ENCODE measurements at places on chromosomes 7 and 10.

DNA sequence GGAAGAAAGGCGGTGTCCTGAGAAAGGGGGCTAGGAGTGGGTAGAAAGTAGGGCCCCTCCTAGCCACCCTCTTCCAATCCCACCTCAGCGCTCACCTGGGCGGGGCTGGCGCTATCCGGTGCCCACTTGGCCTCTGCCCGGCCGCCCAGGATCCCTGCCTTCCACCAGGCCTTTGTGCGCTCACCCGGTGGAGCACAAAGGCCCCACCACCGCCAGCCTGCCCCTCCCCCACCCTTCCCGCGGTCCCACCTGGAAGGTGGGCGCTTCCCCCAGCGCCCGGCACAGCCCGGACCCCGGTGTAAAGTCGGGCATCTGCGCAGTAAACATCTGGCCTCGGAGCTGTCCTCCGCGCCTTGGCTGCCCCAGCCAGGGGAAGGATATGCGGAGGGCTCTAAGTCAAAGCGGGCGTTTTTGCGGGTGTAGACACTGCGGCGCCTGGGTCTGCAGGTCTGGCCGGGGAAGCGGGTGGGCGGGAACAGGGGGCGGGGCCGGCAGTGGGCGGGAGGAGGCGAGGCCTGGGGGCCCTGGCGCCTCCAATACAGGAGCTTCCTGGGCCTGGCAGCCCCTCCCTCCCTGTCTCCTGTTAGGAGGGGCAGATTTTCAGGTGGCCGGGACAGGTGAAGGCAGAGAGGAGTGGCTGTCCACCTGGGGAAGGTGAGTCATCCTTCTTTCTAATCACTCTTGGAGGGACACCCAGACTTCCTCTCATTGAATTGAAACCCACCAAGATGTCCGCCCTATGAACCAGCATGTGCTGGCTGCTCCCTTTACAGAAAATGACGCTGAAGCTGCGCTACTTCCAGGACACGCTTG lies 49.3 kb downstream of the PNLIPRP2 start:
- no peak for DNase-seq

- no peak for DNase-seq
Measured at GRCh38 chr10:117360016-117360415, 15.2 kb downstream of the PDZD8 start.

- DNase-seq: no peak
Measured at GRCh38 chr10:110852255-110852896, 19.4 kb upstream of the PDCD4 start.

DNA sequence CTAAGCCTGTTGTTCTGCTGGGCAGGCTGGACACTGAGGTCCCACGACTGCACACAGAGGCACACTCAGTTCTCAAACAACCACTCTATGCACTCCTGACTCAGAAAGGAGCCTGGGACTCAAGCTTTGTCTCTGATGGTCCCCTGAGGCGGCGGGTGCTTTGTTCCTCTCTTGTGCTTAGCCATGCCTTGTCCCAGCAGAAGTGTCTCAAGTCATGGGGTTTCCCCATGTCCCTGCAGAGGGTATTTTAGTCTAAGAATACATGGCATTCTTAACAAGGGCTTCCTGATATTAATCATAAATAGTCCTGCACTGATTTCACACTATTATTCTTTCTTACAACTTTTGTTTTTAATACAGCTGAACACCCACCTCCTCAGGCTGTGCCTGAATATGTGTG lies 72.5 kb downstream of the CXCL12 start:
- DNase-seq: no peak

Data from HS-27A (cell line).